Effector memory CD4-positive, alpha-beta T cell (primary cell): ENCODE measurements at places on chromosomes 6 and 20.

DNA sequence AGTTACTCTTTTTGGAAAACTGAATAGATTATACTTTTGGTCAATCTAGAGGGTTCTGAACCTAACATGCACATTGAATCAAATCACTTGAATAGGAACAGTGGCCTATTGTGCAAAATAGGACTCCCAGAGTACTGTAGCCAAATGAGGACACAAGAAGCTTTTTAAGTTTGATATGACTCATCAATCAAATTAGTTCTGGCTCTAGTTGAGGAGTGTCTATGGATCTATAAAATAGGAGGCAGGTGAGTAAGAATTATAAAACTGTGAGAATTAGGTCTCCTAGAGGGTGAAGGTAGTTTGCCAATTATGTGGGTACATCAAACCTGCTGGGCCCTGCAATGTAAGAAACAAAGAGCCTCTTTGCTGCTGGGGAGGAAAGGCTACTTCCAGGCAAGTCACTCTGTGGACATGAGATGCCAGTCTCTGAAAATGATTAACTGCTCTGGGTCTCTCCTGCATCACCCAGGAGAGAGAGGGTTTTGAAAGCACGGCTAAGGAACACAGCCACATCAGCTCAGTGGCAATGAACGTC, 112.3 kb downstream of the RCAN2 start:
- no peak for DNase-seq

- no peak for DNase-seq
Measured at GRCh38 chr6:140871911-140872310, 1260.8 kb upstream of the GJE1 start.

DNA sequence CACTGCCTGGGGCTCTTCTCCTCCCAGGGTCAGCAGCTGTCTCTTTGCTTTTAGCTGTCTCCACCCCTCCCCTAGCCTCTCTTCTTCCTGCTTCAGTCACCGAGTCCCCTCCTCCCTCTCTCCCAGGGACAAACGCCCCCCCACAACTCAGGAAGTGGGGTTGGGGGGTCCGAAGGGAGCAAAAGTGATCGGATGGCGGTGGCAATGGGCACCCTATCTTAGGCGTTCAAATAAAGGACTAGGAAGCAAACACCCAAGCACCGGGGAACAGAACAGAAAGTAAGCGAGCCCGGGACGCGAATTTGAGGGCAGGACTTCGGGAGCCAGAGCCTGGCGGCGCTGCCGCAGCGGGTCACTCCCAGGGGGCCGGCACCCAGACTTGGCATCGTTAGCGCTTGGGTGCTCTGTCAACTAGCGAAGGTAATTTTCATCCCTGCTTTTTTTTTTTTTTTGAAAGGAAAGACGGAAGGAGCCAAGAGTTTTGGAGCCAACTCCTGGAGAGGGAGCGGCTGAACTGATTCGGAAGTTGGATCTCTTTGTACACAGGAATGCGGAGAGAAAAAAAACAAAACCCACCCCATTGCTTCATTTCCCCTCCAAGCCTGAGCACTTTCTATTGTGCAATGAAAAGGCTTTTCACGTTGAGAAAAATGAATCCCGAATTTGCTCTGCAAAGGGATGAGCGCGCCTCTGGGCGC, 815 bp upstream of the ITPR3 start:
- no peak for DNase-seq

DNA sequence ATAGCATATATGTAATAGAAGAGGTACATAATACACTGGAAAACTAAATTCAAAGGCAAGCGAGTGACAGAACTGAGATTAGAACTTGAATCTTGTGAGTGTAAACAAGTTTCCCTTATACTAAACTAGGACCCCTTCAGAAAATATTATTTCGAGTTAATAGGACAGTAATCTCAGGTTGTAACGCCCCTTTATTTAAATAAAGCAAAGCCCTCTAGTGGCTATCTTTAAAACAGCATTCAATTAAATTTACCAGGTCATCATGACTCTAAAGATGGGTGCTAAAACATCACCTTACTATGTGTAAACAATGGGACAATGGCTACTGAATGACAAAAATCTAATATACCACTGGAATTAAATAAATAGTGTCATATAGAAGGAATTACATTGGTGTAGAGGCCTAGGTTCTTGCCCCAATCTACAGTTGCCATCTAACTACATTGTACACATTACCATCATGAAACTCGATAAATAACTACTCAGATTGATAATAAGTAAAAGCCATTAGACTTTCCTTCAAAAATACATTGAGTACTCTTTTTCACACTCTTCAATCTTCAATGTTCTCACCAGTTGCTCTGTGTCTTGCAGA, 255.4 kb upstream of the IRAK1BP1 start:
- no peak for DNase-seq

DNA sequence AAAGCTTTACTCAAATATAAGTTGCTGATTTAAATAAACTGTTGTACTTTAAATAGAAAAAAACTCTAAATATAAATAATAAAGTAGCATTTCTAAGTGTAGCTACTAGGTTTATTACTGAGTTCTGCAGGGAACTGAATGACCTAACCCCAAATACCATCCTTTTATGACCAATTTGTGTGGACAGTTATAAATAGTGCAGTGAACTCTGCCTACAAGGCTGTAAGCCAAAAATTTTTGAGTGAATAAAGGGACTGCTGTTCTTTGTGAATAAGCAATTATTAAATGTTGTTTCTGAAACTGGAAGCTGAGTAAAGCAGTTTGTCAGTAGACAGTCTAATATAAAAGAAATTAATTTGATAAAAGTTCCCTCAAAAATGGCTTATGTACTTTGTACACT, 90.8 kb upstream of the ELOVL5 start:
- no peak for DNase-seq

- no peak for DNase-seq
Measured at GRCh38 chr6:31752739-31753319, 9.6 kb upstream of the SAPCD1 start.

- DNase-seq: no peak
Measured at GRCh38 chr20:24208652-24209051, 220.1 kb upstream of the GGTLC1 start.

- DNase-seq: no peak
Measured at GRCh38 chr6:20360471-20361119, 41.1 kb upstream of the E2F3 start.

DNA sequence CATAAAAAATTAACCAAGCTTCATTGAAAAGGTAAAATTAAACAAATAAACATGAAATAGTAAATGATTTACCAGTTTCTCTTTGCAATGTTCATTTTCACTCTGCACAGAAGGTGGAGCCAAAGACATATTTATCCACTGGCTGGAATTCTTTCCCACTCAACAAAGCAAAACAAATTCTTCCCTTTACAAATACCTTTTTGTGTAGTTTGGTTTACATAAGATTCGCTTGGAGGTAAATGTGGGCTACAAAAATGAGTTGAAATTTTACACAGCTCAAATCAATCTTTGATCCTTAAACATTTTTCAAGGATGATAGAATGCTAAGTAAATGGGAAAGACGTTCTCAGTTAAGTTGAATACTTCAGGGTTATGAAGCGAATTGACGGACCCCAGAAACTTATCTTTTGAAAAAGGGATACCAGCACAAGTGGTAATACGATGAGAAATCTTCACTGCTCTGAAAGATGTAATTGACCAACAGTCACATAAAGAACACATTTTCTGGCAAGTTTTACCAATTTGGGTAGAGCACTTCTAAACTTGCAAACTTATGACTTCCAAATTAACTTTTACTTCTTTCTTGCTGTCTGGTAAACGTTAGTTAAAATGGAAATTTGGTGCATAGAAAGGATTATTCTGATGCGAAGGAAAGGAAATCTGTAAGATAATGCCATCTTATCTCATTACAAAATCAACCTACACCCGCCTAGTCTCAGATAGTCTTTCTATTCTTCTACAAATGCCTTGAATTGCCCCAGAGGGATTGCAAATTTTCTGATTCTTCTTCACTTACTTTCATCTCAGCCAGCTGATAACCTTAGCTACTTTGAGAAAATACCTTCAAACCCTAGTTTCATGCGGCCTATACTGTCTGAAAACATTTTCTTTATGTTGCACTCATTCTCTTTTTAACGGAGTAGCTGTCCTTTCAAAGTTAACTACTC, 4.7 kb upstream of the GJA1 start:
- DNase-seq: no peak

DNA sequence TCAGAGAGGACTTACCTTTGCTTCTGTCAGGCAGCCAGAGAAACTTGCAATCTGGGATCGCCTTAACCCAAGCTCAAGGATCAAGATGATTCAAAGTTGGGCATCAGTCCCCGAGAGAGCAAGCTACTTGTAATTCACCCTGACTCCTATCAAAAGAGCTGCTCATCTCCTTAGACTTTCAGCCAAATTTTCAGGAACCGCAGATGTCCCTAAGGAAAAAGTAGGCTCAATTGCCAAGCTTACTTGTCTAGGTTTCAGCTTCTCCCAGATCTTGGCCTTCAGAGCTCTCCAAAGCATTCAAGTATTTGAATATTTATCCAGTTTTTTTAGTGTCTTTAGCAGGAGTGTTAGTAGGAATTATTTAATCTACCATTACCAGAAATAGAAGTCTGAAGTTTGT, 434.1 kb upstream of the MMS22L start:
- no peak for DNase-seq
